ENCODE measurements at places on chromosomes 12 and 14.
A peak's percentile ranks its signal among the peaks of the same experiment; 100 is the strongest.

GRCh38 chr12:1607940-1608712 lies 13.7 kb upstream of the FBXL14 start:
- no peak for DNase-seq

DNA sequence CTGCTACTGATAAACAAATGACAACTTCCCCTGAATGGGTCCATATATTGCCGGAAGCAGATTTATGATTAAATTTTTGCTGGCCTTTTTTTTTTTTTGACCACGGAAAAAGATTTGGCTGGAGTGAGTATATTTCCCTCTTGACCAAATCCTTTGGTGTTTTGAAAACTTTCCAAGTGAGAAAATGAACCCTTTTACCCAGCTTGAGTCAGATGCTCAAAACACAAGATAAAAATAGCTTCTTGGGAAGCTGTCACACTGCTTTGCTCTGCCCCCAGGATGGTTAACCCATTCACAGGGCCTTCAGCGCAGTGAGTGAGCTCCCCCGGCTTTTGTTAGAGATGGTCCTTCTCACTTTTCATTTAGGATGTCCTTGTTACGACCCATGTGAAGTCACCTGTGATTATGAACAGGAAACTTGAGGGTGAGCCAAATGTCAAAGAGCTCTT lies 224.3 kb downstream of the PELI2 start:
- no peak for DNase-seq

- DNase-seq, result no peak
These were observed 371.3 kb downstream of the GRIN2B start for GRCh38 chr12:13609894-13610679.

DNA sequence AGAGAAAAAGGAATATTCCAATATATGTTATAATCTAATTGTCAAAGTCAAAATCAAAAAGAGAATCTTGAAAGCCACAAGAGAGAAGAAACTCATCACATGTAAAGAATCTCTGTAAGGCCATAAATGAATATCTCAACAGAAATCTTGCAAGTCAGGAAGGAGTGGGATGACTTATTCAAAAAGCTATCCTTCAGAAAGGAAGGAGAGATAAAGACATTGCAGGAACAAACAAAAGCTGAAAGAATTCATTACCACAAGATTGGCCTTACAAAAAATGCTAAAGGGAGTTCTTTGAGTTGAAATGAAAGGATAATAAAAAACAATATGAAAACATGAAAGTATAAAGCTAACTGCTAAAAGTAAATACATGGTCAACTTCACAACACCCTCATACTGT lies 286.8 kb downstream of the LRIG3 start:
- no peak for DNase-seq

DNA sequence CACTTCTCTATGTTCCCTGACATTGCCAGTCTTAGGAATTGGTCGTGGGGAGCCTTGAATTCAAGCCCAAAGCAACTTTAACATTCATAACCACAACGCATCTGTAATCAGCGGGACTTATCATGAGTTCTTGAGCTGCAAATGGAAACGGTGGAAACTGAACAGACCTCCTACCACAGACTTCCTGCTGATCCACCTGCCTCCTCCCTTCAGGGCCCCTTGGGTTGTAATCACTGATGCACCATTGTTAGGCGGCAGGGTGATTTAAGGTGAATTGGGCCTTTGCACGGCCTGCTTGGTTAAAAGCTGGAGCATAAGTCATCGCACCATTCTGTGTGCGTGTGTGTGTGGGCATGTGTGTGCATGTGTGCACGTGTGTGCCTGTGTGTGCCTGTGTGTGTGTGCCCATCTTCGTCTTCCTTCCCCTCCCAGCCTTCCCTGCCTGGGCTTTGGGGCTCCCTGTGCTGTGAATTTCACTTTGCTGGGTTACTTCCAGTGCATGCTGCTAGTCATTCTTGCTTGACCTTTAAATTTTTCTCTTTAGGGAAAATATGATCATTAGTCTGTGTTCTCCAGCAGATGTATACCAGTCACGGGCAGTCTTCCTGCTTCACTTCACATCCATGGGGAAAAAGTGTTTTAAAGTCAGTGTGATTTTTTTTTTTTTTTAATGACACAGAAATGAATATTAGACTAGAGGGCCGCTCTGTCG lies 29.1 kb downstream of the CHST11 start:
- DNase-seq, result no peak

GRCh38 chr12:123743002-123743401 lies 19.1 kb upstream of the DNAH10 start:
- no peak for DNase-seq

DNA sequence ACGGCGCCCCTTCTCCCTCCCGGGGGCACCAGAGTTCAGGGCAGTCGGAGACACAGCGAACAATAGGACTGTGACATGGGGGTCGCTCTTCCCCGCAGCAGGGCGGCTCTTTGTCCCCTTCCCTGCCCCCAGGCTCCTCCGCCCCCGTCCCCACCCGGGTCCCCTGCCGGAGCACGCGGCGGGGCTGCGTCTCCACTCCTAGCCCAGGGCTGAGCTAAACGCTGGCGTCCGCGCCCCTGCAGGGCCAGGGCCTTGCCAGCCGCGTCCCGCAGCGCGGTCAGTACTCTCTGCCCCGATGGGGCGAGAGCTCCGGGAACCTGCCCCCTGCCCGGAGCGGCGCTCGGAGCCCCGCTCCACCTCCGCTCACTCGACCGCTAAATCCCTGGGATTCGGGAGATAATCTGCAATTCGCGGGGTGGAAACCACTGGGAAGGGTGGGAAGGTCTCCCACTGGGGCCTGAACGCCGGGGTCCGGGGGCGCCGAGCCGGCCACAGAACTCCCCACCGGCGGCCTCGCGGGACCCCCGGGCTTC lies 825 bp upstream of the CCDC85C start:
- no peak for DNase-seq

- no peak for DNase-seq
These were observed 210.0 kb downstream of the PPM1H start for GRCh38 chr12:62724947-62725451.

GRCh38 chr12:25752710-25753309 lies 199.7 kb upstream of the LMNTD1 start:
- DNase-seq, result no peak

GRCh38 chr12:104181313-104181712 lies 34.3 kb upstream of the TXNRD1 start:
- DNase-seq, result no peak

GRCh38 chr14:31677630-31678029 lies 116.4 kb downstream of the NUBPL start:
- no peak for DNase-seq

DNA sequence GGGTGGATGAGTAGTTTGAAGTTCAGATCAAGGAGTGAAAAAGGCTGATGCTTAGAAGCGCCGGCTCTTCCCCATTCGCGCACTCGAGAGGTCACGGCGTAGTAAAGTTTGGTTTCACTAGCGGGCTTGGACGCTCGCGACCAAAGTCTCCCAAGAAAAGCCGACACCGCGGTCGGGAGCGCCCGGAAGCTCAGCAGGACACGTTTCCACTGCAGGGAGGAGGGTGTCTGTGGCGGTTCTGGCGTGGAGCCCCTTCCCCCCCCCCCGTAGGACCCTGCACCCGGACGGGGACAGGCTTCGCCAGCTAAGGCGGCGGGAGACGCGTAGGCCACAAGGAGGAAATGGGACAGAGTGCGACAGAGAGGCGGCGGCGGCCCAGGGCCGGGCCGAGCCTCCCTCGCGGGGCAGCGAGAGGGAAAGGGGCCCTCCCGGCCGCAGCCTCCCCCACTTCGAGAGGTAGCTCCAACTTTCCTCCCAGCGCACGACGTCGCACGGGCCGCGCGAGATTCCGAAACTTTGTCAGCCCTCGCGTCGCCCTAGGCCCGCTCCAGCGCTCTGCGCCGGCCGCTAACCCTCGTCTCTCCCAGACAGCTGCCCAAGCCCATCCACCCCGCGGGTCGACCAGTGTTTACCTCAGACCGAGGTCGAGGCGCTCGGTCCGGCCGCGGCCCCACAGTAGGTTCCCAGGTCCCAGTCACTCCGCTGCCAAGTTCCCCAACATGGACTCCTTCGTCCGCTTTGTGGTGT lies 480 bp downstream of the SCAF11 start:
- peak; percentile 34 for DNase-seq

DNA sequence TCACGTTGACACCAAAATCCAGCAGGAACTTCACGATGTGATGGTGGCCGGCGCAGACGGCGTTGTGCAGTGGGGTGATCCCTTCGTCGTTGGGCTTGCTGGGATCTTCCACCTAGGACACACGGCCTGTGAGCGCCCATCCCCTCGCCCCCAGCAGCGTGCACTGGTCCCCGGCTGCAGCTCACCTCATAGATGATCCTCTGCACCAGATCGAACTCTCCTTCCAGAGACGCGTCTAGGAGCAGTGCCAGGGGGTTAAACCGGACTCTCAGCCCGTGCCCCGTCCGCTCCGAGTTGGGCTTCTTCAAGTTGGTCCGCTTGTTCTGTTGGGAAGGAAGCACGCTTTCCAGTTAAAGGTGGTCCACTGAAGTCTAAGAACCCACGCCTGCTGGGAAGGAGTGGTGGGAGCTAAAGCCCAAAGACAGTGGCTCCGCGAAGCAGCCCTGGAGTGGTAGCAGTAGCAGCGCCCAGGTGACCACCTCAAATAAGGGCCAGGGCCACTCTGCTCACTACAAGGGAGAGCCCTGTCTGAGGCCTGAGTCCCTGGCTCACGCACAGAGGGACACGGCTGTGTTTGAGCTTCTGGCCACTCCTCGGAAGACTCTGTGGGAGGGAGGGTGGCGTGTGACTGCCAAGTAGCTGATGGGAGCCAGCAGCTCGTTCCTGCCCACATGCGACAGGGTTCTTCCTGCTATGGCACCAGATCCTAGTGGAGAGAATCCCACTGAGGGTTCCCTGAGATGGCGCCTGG lies 23.3 kb downstream of the ZFYVE21 start:
- DNase-seq, result no peak

DNA sequence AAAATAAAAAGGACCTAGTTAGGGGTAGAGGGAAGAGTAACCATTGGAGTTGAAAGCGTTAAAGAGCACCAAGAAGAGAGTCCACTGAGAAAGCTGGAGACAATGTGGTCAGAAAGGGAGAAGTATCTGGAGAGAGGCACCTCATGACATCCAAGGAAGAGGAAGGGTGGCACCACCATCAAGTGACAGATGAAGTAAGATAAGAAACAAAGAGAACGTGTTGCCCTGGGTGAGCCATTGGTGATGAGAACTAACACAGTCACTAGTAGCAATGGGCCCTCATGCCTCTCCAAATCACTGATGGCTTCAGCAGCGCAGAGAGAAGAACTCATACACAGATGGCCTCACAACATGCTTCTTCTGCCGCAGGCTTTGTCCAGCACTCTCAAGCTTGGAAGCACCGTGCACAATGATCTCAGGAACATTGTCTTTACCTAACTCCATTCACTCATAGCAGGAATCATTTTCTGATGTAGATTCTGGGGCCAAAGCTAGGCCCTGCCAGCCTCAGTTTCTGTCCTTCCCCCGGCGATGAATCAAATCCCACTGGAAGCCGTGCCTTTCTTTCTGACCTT lies 252.9 kb downstream of the DPF3 start:
- DNase-seq, result no peak

GRCh38 chr12:57898308-57898970 lies 42.9 kb upstream of the ATP23 start:
- DNase-seq, result no peak

DNA sequence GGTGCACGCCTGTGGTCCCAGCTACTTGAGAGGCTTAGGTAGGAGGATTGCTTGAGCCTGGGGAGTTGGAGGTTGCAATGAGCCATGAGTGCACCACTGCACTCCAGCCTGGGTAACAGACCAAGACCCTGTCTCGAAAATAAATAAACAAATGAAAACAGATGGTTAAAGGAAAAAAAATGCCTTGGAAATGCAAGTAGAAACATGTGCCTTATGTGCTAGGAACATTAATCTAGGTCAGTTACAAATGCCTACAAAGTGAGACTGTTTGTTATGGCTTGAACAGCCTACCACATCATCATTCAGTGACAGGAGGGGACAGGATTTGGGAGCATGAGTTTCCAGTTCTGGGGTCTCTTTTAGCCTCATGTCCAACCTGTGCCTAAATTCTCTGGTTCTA lies 52.4 kb upstream of the BCAT1 start:
- no peak for DNase-seq

GRCh38 chr14:96148631-96149030 lies 56.0 kb upstream of the BDKRB2 start:
- DNase-seq, result no peak

- DNase-seq, result no peak
These were observed 28.5 kb upstream of the KLHL42 start for GRCh38 chr12:27751386-27752047.

GRCh38 chr12:88958153-88958552 lies 377.9 kb upstream of the KITLG start:
- no peak for DNase-seq

DNA sequence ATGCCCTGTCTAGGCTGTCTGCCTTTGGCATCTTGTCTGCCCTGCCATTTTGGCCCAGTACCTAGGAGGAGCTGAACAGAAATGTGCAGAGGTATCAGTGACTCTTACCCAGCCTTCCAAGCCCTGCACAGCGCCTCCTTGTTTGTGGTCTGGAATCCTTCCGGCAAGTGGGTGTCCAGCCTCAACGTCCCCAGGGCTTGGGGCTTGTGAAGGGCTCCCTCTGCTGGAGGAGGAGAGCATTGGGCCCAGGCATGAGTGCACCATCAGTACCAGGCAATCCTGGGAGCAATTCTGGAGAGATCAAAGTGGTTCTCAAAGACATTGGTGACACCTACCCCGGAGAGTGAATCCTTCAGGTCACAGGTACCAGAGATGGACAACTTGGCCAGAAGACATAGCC lies 2.4 kb upstream of the TCL1B start:
- no peak for DNase-seq

- DNase-seq, result no peak
These were observed 173.0 kb downstream of the CALM1 start for GRCh38 chr14:90569606-90570387.

GRCh38 chr14:84797326-84797725 lies 732.6 kb upstream of the FLRT2 start:
- DNase-seq, result no peak

GRCh38 chr12:108805136-108805535 lies 52.2 kb downstream of the SSH1 start:
- DNase-seq, result no peak

DNA sequence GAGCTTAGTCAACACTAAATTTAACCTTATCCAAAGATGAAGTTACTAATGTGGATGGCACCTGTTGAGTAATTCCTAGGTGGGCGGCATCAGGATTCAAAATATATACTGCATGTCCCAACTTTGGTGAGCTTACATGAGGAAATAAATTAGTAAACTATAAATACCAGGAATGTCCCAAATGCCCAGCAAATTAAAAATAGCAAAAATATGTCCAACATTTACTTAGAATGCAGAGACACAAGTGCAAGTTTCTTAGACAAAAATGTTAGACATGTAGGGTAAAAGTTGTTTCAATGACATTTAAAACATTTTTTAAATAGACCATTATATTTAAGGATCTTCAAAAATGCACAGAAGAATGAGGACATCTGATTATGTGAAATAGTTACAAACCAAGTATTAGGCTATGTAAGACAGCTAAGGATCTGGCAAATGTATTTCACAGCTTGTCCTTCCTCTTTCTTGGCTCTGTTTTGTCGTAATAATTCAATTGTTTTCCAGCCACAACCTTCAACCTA lies 115.9 kb downstream of the NAV3 start:
- DNase-seq, result no peak

DNA sequence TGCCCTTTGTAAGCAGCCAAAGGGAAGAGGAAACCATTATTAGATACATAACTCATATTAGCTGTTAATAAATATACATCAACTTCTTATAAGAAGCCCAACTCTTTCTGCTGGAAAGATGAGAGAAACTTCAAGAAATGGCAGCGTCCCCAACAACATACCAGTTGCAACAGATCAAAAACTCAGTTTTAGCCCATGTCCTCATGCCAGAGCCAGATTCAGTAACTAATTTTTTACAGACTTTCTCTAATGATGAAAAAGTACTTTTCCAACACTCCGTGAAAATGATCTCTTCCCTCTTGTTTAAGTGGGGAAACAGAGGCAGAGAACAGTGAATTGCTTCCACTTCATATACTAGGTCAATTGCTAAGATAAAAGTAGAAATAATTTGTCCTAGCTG lies 206.8 kb upstream of the NUDT4 start:
- no peak for DNase-seq

Measured in activated CD8-positive, alpha-beta memory T cell treated with anti-CD3 and anti-CD28 coated beads for 1 hour (primary cell).